ENCODE measurements at places on chromosomes 12 and 14. TPM values are rescaled to one million over a fixed set of nuclear protein-coding genes. Genes with fewer than 3 reads are reported as not detected.

The NRL gene
- 1.2 TPM for total RNA-seq

The KCNMB4 gene
- total RNA-seq, result 0.13 TPM

The FZD10 gene
- total RNA-seq, result not detected

The PLBD2 gene
- total RNA-seq, result 25.9 TPM

The CLECL1 gene
- not detected for total RNA-seq

The KLRG1 gene
- 1.8 TPM for total RNA-seq

The CLEC9A gene
- total RNA-seq, result not detected

The ITPR2 gene
- total RNA-seq, result 2.4 TPM

The OR4K13 gene
- total RNA-seq, result not detected

The FRS2 gene
- total RNA-seq, result 11.3 TPM

The PFDN5 gene
- 587 TPM for total RNA-seq

The CHGA gene
- total RNA-seq, result 1.3 TPM

The ARHGEF25 gene
- 6.1 TPM for total RNA-seq

The OR9K2 gene
- total RNA-seq, result not detected

The C3AR1 gene
- not detected for total RNA-seq

The A2M gene
- total RNA-seq, result 0.57 TPM

The SDR9C7 gene
- not detected for total RNA-seq

The ITGB7 gene
- total RNA-seq, result 0.48 TPM

The KRT8 gene
- 3,255 TPM for total RNA-seq

The HHIPL1 gene
- 0.29 TPM for total RNA-seq

The CCND2 gene
- not detected for total RNA-seq

The PGF gene
- total RNA-seq, result 2.7 TPM

The TMEM233 gene
- 0.06 TPM for total RNA-seq

The RND1 gene
- 14.4 TPM for total RNA-seq

The USP44 gene
- not detected for total RNA-seq

The PTGDR gene
- total RNA-seq, result not detected

The IFNG-AS1 gene
- total RNA-seq, result not detected

The KRT77 gene
- not detected for total RNA-seq

The FGFR1OP2 gene
- total RNA-seq, result 26.4 TPM

The PPFIA2 gene
- 0.55 TPM for total RNA-seq

The KTN1 gene
- total RNA-seq, result 151 TPM

The OR4E2 gene
- total RNA-seq, result not detected

Measured in A549 treated with RU486 at 1 μM for 4 hours (cell line).